NCI-H1417 (cell line): ENCODE measurements at places on chromosomes 16 and 17.

DNA sequence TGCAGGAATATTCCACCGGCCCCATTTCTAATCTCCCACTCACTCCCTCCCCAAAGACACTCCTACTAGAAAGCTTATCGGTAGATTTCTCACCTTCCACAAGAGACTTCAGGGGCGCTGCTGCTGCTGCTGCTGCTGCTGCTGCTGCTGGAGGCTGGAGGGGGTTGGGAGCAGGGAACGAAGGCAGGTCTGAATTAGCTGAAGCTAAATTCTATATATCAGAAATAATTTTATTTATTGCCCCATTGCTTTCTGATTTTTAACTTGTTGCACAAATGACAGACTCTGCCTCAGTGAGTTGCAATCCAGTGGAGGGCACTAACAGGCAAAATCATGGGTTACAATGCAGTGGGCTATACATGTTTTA is 25.8 kb upstream of the HLF start:
- DNase-seq: peak; percentile 89

DNA sequence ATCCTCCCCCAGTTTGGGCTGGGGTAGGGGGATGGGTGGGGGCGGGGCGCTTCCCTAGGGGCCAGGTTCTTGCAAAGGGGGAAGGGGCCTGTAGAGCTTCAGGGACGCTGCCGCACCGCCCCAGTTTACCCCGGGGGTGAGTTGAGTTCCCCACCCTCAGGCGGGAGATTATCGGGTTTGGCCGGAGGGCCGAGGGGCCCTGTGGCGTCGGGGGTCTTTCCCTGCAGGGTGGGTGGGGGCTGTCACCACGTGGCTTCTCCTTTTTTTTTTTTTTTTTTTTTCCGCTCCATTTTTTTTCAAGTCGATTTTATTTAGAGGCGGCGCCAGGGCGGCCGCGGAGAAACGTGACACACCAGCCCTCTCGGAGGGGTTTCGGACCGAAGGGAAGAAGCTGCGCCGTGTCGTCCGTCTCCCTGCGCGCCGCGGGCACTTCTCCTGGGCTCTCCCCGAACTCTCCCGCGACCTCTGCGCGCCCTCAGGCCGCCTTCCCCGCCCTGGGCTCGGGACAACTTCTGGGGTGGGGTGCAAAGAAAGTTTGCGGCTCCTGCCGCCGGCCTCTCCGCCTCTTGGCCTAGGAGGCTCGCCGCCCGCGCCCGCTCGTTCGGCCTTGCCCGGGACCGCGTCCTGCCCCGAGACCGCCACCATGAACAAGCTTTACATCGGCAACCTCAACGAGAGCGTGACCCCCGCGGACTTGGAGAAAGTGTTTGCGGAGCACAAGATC is at the start of gene IGF2BP1:
Gene IGF2BP1 (plus strand): TSS at position 283 of the 724 bp plus-strand sequence. CDS start 361 bp downstream, at position 644.
- no peak for DNase-seq

DNA sequence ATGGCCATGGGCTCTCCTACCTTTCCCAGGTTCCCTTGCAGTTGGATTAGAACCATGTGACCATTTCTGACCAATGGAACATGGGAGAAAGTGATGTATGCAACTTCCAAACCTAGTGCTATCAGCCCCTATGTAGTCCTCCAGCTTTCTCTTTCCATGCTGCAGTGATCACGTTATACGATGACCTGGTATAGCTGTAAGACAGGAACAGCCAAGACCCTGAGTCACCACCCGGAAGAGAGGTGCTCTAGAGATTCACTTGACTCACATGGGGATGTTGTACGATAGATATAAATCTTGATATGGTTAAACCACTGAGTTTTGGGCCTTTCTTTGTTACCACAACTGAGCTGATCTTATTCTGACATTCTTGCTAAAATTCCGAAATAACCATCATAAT is 65.1 kb downstream of the NOG start:
- no peak for DNase-seq

GRCh38 chr17:13199425-13199824 is 181.6 kb upstream of the ELAC2 start:
- DNase-seq: no peak

- DNase-seq: no peak
Measured at GRCh38 chr17:62871291-62871690, 63.2 kb upstream of the MARCHF10 start.

GRCh38 chr16:50606431-50607050 is 58.3 kb downstream of the NKD1 start:
- DNase-seq: peak; percentile 10

GRCh38 chr17:68297195-68297594 is 5.9 kb downstream of the ARSG start:
- no peak for DNase-seq

GRCh38 chr17:58488428-58488890 is 251 bp upstream of the HSF5 start:
- no peak for DNase-seq

- DNase-seq: no peak
Measured at GRCh38 chr17:40666331-40666730, 1.4 kb upstream of the KRT222 start.

DNA sequence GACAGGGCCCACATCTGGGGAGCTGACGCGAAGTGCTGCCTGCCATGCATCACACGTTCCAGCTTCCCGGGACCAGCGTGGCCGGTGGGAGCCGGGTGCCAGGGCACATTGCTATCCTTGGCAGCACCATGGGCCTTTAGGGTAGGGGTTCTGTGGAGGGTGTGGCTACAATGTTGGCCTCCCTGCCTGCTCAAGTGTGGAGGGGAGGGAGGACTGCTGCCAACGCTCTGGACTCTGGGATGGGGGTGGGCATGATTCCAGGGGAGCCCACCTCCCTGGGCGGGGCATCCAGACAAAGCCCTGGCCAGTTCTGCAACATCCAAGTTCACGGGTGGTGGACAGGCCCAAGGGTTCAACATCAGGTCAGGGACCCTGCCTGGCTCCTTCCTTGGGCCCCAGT is 13.9 kb downstream of the GRB7 start:
- DNase-seq: no peak

- peak; percentile 1 for DNase-seq
Measured at GRCh38 chr16:49452578-49452977, 79.0 kb downstream of the C16orf78 start.

- DNase-seq: no peak
Measured at GRCh38 chr16:10846213-10846998, 27.8 kb upstream of the TVP23A start.

DNA sequence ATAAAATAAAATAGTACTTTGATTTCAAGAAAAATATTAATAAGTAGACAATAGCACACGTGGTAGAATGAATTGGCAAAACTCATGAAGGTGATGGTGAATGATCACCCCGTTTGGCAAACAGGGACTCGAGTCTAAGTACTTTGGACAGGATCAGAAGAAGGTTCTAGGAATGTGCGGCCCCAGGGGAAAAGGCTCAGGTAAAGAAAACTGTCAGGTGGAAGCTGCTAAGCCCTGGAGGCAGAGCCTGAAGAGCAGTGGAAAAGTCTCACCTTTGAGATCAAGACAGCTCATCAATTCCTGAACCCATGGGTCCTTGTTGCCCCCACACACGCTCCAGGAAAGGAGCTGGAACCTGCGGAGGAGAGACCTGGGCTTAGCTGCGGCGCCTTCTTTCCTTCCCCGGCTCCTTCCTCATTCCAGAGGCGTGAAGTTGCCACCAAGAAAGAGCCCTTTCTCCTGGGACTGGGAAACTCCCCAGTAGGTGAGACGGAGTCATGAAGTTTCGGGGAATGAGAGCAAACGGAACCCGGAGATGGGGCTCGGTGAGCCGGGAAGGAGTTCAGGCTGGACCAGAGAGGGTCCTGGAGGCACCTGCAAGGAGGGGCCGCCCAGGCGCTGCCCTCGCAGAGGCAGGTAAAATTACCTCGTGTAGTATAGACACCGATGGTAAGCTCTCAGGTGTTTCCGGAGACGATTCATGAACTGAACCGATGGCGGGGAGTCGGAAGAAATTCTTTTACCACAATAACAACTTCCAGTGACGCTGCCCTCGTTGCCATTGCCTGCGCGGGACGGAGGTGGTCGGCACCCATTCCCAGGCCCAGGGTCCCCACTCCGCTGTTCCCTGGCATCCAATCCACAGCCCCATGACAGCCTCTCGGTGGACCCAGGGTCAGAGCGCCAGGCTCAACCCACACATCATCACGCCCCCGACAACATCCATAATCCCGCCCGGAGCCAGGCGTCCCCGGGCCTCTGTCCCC is 1.2 kb upstream of the ZMYND15 start:
- DNase-seq: no peak

- DNase-seq: no peak
Measured at GRCh38 chr17:40526668-40527067, 25.2 kb upstream of the TNS4 start.

GRCh38 chr16:65010125-65010524 is 111.7 kb downstream of the CDH11 start:
- no peak for DNase-seq

- DNase-seq: no peak
Measured at GRCh38 chr17:50631908-50632571, 2.6 kb upstream of the ABCC3 start.

DNA sequence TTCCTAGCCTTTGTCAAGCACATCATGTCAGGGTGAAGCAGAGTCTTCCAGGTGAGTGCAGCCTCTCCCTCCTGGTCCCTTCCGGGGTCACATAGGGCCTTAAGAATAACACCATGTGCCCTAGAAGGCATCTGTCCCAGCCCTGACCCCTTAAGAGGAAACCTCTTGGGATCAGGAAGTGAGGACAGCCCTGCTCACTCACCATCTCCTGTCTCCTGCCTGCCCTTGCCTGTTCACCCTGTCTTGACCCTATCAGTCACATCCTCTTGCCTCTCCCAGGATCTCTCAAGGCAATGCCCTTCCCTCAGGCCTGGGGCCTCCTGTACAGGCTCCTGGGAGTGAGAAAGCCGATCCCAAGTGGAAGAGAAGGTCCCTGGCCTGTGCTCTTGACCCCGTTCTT is 13.9 kb downstream of the MYL4 start:
- DNase-seq: no peak

GRCh38 chr17:56761387-56761786 is 72.3 kb downstream of the C17orf67 start:
- DNase-seq: no peak

- no peak for DNase-seq
Measured at GRCh38 chr16:808085-808386, 7.5 kb upstream of the GNG13 start.

GRCh38 chr17:51722994-51723393 is 435.5 kb downstream of the CA10 start:
- no peak for DNase-seq

DNA sequence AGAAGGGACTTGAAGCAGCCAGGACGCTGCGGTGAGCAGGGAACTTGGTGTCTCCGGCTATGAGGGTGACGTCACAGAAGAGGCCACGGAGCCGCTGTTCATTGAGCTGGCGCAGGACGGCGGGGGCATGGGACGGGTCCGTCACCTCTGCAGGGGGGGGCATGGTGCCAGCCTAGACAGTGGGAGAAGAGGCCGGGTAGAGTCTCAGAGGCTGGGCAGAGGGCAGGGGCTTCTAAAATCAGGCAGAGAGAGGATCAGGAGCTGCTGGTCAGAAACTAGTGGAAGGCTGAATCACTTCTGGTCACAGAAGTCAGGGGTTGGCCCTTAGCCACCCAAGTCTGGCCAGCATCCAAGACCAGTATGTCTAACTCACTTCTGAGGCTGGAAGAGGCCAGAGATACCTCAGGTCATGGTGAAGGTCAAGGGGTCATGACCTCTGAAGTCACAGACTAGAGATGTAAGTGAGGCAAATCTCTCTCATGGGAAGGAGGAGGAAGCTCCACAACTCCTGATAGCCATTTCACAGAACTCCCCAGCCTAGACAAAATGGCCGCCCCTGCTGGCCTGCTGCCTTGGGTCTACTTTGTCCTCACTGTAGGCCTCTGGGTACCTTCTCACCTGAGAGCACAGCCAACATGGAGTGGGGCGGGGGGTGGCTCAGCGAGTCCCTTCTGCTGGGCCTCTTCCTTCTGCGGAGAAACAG is 12.6 kb downstream of the ZBTB4 start:
- DNase-seq: no peak

GRCh38 chr17:71825687-71826086 is 295.1 kb upstream of the SOX9 start:
- DNase-seq: no peak

DNA sequence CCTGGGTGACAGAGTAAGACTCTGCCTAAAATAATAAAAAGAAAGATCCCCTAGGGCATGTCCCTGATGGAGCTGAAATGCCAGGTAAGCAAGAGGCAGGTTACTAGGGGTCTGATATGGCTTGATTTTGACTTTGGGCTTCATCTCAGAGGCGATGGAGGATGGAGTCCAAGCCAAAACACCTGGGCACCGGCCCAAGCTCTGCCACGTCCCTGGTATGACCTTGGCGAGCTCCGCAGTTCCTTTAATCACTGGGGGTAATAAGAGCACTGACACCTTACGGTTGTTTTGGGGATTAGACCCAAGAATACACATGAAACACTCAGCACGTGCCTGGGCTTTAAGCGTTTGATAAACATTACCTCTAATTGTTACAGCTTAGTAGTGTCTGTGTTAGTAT is 350.8 kb upstream of the HSBP1 start:
- no peak for DNase-seq

DNA sequence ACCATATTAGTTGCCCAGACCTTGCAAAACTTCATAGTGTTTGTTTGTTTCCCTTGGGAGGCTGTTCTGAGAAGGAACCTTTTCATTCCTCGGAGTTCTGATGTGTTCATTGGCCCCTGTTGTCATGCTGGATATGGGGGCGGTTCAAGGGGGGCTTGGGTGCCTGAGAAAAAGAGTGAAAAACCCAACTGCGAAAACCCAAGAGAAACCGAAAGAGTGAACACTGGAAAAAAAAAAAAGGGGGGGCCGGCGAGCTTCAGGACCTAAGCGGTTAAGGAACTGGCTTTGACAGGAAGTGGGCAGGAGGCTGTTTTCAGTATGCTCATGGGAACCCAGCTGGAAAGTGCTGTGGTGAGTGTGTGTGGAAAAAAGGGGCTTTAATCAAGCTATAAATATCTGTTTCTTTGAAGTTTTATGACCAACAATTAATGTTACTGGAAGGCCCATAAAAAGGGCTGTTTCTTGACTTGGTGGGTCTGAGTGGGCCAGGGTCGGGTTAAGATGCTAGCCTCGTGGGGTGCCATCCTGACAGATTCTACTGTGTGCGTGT is 510.7 kb downstream of the MAF start:
- DNase-seq: no peak

DNA sequence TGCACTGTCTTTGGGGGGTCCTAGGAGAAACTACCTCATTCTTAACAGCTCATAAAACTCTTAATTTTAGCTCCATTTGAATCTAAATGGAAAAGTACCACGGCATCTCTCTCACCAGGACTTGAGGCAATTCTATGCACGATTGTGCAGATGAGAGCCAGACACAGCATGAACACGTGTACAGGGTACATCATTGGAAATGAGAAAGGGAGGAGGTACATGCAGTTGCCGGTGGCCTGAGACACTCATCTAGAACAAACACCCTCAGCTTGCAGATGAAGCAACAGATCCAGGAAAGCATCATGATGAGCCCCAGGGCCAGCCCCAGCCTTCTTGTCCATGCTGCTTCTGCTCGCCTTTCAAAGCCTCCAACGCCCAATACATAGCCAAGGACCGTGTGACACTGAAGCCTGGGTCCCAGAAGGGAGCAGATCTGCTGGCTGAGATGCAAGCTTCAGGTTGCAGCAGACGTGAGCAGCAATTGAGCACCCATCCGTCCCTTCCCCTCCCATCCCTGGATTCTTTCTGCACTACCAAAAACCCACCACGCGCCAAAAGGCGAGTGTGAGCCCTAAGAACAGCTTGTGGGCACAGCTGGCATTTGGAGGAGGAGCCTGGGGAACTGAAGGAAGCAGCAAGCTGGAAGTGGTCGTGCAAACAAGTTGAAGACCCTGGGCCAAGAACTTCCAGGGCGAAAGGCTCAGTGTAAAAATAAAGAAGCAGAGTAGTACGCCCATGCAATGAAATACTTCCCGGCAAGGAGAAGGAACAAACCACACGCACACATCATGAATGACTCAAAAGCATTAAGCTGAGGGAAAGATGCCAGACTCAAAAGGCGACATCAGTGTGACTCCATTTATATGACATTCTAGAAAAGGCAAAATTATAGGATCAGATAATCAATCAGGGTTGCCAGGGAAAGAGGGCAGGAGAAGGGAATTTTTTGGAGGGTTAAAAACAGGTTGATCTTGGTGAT is 7.3 kb upstream of the RCVRN start:
- DNase-seq: no peak
